AG08395 (cell line): ENCODE measurements at places on chromosomes 3 and 15.

DNA sequence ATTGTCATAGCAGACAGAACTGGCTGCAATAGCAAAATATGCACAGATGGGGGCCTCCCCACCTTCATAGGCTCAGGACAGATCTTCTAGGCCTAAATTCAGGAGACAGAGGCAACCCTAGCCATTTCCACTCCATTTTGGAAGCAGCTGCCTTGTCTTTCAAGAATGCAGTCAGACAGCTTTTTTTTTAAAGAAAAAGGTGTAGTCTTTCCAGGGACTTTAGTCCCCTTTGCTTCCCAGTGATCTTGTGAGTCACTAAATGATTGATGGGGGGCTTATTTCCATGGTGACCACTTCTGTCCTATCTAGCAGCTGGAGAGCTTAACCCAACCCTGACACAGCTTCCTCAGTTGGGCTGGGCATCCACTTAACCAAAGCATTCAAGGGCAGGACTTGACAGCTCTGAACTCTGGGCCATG, 165.9 kb downstream of the TPRG1 start:
- no peak for DNase-seq

DNA sequence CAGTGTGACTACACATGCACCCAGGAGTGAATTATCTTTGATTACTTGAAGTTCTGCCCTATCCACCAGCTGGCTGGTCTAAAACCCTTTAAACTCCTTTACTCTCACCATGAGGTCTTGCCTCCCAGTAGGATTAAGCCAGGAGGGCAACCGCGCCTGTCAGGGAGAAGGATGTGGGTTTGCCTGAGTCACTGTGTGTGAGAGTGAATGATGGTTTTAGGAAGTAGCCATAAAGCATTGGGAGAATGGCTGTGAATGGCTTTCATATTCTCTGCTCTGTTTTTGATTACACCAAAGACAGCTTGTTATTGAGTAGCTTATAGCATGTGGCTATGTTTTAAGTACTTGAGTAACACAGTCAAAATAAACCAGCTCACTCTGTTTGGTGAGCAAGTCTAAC, 637.7 kb upstream of the TBL1XR1 start:
- peak; percentile 59 for DNase-seq

GRCh38 chr3:178507507-178508442, 28.5 kb upstream of the KCNMB2 start:
- DNase-seq: no peak

- DNase-seq: no peak
Observed at GRCh38 chr15:62941699-62942098, 100.8 kb upstream of the TPM1 start.

GRCh38 chr3:130539005-130539404, 22.0 kb downstream of the COL6A6 start:
- peak; percentile 64 for DNase-seq

DNA sequence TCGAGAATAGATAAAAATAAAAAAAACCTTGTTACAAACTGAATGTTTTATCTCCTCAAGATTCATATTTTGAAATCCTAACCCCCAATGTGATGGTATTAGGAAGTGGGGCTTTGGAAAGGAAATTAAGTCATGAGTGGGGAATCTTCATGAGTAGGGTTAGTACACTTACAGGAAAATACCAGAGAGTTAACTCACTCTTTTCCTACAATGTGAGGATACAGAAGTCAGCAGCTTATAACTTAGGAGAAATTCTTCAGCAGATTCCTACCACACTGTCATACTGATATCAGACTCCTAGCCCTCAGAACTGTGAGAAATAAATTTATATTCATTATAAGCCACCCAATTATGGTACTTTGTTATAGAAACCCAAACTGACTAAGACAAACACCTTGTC, 453.1 kb downstream of the GBE1 start:
- peak; percentile 43 for DNase-seq

DNA sequence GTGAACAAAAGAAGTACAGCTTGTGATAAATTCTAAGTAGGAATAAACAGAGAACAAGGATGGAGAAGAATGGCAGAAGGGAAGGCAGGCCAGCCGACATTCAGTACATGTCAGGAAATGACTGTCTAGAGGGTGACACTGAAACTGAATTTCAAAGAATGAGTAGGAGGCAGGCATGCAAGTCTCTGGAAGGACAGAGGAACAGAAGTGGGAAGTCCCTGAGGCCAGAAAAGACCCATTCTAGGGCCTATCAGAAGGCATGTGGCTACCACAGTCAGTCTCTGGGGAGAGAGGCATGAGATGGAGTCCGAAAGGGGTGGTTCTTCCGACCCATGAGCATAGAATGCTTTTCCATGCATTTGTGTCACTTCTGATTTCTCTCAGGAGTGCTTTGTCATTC, 243.5 kb upstream of the UBE2E2 start:
- DNase-seq: no peak

DNA sequence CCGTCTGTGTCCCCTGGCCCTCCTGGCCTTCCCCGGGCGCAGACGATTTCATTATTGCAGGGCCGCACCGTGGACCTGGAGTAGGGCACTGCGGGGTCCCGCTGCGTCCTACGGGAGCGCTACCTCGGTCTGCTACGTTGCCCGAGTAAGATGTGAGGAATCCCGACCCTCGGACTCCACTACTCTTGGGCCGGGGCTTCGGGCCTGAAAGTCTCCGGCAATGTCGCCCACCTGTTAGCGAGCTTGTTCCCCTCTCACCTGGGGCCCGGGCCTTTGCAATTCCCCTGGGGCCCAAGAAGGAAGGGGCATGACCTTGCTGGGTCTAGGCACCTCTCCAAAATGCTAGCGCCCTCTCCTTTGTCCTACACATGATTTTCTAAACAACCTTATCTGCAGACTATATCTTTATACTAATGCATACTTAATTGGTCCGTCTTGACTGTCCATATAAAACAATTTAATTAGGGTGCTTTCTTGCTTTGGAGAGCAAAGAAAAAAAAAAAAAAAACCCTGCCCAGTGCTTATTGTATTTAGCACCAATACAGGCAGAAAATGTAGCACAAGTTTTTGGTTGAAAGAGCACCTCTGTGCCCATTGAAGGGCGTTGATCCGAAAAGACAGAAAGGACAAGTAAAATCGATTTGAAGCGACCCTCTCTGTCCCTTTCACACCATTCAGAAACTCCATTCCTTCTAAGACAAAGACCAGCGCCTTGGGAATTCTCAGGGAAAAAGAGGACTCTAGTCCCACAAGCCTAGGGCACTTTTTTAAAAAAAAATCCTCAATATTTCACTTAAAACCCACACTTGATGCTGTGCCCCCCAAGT, 7.0 kb upstream of the NR2F2 start:
- no peak for DNase-seq
